ENCODE measurements at places on chromosomes 12 and 14.

- no peak for DNase-seq
Measured at GRCh38 chr14:58593977-58594376, 43.8 kb upstream of the DACT1 start.

- DNase-seq = no peak
Measured at GRCh38 chr12:119838826-119839600, 38.1 kb downstream of the CIT start.

GRCh38 chr14:101105045-101105444 is 201.5 kb upstream of the RTL1 start:
- DNase-seq = no peak

GRCh38 chr12:47820631-47821345 is 1.1 kb upstream of the HDAC7 start:
- DNase-seq = peak; percentile 86

GRCh38 chr14:90853116-90853515 is 36.9 kb upstream of the TTC7B start:
- DNase-seq = no peak

- no peak for DNase-seq
Measured at GRCh38 chr12:1829306-1829900, 9.0 kb downstream of the LRTM2 start.

- DNase-seq = no peak
Measured at GRCh38 chr12:123889848-123890535, 82.6 kb downstream of the CCDC92 start.

GRCh38 chr14:33525626-33526025 is 425.2 kb downstream of the EGLN3 start:
- DNase-seq = no peak

GRCh38 chr14:69274321-69274720 is 14.4 kb downstream of the GALNT16 start:
- DNase-seq = no peak

- no peak for DNase-seq
Measured at GRCh38 chr12:66280561-66280960, 21.7 kb upstream of the HELB start.

DNA sequence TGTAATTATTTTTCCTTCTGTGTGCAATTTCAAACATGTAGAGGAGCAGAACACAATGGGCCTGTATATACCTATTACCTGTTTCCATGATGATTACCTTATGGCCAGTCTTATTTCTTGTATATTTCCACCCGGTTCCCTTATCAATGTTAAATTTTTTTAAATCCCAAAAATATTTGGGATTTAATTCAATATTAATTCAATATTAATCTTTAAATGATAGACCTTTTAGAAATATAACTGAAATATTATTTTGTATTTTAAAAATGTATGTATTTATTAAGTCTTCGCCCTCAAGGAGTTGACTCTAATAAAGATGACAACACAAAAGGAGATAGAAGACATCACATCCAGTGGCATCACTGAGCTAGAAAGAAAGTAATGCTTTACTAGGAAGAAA is 607 bp upstream of the KRT6C start:
- DNase-seq = no peak

All from left ventricle myocardium superior (tissue), 1 donor.